ENCODE measurements at places on chromosomes 3 and 15.

DNA sequence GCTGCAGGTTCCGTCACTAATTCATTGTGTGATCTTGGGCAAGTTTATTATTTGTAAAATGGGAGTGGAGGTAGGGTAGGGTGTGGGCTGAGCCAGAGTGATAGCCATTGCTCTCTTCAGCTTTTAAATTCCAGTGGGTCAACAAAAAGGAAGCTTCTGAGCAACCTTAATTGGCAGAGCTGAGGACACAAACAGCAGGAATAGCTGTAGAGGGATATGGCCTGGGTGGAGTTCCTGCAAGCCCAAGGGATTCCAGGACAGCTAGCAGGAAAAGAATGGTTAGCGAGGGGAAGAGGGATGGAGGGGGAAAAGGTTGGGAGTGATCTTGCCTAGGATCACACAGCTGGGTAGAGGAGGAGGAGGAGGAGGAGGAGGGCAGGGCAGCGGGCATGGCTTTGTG is 11.4 kb downstream of the CCK start:
- no peak for DNase-seq

- DNase-seq: no peak
Observed at GRCh38 chr3:31699309-31699953, 166.7 kb downstream of the STT3B start.

GRCh38 chr15:29681946-29682345 is 140.3 kb downstream of the TJP1 start:
- no peak for DNase-seq

DNA sequence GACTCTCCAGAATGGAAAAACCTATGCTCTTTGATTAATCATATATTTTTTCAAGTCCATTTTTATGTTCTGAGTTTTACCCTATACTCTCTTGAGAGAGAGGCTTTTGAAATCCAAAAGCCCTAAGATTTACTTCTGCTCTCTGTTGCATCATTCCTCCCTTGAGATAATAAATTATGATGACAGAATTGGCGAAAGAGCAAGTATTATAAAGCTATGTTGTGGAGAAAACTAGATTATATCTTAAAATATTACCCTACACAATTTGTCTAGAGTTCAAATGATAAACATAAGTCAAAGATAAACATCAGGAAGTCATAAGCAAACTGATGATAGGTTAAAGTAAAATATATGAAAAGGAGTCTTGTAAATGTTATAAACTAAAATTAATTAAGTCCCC is 293.4 kb upstream of the MME start:
- DNase-seq: no peak

GRCh38 chr15:100500226-100500990 is 28.3 kb downstream of the CERS3 start:
- no peak for DNase-seq

GRCh38 chr15:42387603-42388002 is 28.3 kb downstream of the CAPN3 start:
- no peak for DNase-seq

DNA sequence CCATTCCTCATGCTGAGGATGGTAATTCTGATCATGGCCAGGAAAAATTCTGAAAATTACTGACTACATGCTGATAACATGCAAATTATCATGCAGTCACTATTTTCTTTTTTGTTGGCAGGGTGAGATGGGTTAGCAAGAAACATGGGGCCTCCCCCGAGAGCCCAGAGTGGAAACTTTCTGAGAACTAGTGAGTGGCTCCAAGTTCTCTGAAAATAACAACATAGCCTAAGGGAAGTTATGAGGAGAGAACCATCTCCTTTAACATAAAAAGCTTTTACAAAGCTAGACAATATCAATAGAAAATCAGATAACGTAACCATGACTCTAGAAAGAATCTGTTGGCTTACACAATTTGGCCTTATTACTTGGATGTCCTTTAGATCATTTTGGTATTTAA is 254.2 kb downstream of the PLOD2 start:
- no peak for DNase-seq

GRCh38 chr15:78201281-78202190 is 32.8 kb downstream of the ACSBG1 start:
- DNase-seq: no peak

DNA sequence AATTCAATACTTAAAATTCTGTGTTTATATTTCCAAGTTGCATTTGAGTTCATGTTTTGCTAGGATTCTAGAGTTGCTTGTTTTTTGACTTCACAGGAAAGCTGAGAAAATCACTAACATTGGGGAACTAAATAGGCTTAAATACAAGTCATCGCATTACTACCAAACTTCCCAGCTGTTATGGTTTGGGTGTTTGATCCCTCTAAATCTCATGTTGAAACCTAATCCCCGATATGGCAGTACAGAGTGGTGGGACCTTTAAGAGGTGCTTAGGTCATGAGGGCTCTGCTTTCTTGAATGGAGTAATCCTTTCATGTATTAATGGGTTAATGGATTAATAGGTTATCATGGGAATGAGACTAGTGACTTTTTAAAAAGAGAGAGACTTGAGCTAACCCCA is 77.2 kb upstream of the ARPP21 start:
- no peak for DNase-seq

DNA sequence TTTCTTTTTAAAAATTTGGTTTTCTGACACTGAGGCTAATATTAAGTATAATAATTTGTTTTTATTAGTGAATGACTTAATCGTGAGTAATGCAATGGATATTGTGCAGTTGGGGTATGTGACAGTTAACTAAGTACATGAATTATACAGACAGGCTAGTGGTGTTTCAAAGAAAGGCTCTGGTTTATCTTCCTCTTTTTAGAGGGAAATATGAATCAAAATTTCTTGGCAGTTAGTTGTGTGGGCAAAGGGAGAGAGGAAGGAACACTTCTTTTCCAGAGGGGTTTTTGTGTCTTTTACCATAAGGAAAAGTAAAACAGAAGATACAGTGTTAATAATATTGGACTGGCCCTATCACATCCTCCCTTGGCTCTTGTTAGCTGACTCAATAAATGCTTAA is 2.7 kb downstream of the ZNF654 start:
- no peak for DNase-seq

DNA sequence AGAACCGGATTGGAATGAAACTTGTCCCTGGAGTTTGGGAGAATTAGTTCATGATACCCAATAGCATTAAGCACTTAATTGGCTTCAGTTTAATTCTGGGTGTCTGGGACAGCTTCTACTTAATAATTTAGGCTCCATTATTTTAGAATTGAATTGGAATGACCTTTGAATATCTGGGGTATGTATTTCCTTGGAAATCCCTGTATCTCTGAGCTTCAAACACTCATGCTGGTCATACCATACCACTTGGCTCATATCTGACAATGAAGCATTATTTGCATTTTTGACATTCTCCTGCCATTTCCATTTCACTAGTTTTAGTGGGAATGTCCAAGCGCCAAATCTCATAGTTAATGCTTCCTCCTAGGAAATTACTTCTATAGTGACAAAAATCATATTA is 393.1 kb downstream of the DIPK2A start:
- no peak for DNase-seq

DNA sequence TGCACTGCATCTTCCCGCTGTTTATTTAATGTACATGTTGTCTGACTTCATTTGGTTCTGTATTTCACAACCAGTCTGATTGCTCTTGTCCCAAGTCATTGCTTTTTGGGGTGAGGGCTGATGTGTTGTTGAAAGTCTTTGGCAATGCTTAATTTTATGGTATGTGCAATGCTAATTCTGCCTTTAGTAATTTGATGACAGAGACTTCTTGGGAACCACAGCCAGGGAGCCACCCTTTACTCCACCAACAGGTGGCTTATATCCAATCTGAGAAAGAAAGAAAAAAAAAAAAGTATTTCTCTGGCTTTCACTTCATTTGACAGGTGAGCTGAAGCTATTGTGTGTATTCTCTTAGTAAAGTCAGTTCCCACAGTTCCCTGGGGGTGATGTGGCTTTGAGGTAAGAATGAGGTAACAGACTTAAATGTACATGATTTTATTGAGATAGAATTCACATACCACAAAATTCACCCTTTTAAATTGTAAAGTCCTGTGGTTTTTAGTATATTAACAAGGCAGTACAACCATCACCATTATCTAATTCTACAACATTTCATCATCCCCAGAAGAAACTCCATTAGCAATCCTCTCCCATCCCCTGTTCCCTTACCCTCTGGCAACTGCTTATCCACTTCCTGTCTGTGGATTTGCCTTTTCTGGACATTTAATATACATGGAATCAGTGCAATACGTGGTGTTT is 97.3 kb downstream of the SLCO3A1 start:
- no peak for DNase-seq

DNA sequence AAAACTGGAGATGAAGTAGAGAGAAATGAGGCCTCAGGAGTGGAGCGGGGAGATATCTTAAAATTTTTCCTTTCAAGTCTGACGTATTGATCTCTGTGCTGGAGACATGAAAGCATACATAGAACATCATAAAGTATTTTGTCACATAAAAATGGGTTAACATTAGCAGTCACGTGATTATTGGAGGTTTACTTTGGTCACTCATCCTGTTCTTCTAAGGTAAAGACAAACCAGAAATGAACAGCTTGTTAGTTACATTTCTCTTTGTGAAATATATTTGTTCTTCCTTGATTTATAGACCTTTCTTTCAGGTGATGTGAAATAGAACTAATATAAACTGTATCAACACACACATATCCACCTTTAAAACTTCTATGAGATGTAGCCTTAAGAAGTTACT is 324.1 kb downstream of the SQOR start:
- no peak for DNase-seq

- DNase-seq: no peak
Observed at GRCh38 chr3:148588291-148588690, 109.4 kb upstream of the AGTR1 start.

- DNase-seq: no peak
Observed at GRCh38 chr3:73955494-73956070, 330.8 kb upstream of the PDZRN3 start.

DNA sequence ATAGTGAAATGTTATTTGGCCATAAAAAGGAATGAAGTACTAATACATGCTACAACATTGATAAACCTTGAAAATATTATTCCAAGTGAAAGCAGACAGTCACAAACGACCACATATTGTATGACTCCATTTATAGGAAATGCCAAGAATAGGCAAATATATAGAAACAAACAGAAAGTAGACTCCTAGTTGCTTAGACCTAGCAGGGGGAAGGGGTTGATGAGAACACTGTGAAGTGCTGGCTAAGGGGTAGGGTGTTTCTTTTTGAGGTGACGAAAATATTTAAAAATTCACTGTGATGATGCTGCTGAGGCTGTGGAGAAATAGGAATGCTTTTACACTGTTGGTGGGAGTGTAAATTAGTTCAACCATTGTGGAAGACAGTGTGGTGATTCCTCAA is 30.5 kb upstream of the XIRP1 start:
- DNase-seq: no peak

DNA sequence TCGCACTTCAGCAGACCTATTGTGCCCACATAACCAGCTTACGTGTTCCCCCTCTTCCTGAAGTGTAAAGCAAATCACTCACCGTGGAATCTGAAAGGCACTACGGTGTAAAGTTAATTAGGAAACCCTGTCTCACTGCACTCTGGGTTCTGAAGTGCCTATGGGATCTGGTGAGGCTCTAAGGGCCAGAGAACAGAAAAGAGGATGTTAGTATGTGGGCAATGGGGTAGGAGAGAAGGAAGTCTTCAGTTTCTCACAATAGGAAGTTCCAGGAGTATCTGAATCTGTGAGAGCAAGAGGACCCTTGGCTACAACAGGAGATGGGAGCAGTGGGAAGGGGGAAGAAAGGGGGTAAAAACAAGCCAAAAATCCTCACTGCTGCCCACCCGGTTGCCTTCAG is 71.4 kb downstream of the ITGB5 start:
- no peak for DNase-seq

DNA sequence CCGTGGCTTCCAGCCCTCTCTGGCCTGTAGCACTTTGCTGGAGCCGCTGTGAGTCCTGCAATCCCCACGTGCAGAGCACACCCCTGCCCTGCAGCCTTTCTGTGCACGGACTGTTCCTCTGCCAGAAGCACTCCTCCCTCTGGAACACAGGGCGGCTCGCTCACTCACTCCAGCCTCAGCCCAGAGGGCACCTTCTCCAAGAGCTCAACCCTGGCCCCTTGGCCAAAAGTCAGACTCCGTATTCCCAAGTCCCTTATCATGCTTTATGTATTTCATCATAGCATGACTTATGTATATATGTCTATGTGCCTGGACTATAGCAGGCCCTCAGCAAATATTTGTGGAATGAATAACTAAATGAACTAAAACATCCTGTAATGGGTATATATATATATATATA is 63.2 kb downstream of the ASB7 start:
- DNase-seq: no peak

GRCh38 chr15:31488437-31489204 is 162.0 kb downstream of the KLF13 start:
- DNase-seq: no peak

DNA sequence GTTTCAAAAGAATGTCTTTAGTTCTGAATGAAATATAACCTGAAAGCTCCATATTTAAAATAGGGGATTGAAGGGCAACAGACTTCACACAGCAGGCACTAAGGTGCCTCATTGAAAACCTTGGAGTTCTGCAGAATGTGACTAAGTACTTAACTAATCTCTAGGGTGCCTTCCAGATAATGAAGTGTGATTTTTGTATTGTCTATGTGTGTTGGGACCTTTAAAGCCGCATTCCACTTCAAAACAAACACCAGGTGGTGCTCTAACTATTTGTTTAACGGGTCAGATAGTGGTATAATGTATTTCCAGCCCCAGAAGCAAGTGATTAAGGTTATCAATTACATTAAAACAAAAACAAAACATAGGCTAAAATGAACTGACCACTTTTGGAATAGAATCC is 28.0 kb downstream of the TFG start:
- DNase-seq: no peak

- DNase-seq: no peak
Observed at GRCh38 chr15:41873711-41874110, 20.1 kb downstream of the SPTBN5 start.

- DNase-seq: no peak
Observed at GRCh38 chr3:169280010-169280585, 383.4 kb downstream of the MECOM start.

DNA sequence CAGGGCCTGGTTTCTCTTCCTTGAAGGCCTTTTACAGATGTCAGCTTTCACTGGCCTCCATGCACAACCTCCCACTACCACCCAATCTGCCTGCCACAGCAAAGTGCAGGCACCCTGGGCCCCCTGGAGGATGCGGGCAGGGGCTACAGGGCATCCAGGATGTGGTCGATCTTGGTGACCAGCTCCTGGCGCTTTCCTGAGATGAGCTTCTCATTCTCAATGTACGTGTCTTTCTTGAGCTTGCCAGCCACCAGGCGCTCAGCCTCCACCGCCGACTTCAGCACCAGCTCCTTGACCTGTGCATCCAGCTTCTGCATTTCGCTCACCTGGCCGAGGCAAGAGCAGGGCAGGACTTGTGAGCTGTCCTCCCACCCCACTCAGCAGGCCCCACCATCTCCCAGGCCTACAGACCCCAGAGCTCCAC is 30.3 kb downstream of the RPN1 start:
- DNase-seq: no peak

GRCh38 chr3:43995547-43996378 is 245.9 kb upstream of the TOPAZ1 start:
- DNase-seq: no peak

- DNase-seq: no peak
Observed at GRCh38 chr15:42080919-42081830, 13.2 kb downstream of the PLA2G4D start.

- DNase-seq: no peak
Observed at GRCh38 chr3:170737498-170738162, 132.4 kb downstream of the RPL22L1 start.

- no peak for DNase-seq
Observed at GRCh38 chr15:48865370-48866079, 12.4 kb upstream of the EID1 start.
